ENCODE measurements at places on chromosomes 11 and 22.

DNA sequence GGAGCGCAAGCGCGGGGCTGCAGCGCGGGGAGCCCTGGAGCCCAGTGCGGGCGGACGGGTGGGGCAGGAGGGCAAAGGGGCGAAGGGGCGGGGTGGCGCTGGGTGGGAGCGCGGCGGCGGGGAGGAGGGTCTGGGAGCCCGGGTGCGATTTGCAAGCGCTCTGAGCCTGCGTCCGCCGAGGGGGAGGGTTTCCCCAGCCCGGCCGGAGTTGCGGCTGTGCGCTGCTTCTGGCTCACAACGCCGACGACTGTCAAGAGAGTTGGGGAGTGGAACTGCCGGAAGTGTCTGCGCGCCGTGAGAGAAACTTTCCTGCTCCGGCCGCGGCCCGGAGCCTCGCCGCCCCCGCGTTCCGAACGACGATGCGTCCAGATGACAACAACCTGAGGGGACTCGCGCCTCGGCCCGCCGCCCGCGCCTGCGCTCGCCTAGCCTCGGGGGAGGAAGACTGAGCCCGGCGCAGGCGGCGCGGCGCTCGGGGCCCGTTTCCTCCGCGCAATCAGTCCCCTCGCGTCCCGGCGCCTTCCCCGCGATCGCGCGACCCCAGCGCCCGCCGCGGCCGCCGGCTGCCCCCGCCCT lies at the start of gene ARHGAP42:
TSS of gene ARHGAP42 (plus strand) at position 235 of the 576 bp plus-strand sequence. CDS start 391 bp downstream, outside the sequence.
- peak; percentile 77 for DNase-seq

GRCh38 chr22:17794726-17795542 lies 20.7 kb upstream of the BID start:
- no peak for DNase-seq

DNA sequence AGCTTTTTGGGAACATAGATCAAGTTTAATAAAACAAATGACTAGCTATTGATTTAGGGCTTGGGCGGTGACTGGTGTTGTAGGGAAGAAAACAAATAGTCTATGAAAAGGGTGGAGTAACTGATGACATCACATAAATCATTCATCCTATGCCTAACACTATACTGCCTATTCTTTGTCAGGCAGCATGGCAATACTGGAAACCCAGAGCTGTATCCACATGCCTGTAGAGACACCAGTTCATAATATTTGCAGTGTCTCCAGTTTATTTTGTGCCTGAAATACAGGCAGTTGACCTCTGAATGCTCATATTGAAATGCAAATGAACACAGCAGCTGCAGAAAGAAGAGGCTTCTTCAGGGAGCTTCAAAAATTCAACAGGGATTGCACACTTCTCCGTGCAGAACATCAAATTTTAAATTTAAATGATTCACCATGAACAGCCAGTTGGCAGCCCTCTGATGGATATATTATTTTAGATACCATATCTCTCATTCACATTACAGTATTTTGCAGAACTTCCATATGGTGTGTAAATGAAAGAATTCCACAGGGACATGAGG lies 283.1 kb upstream of the CTSC start:
- DNase-seq: peak; percentile 18

GRCh38 chr22:17243524-17243923 lies 24.3 kb upstream of the ADA2 start:
- DNase-seq: peak; percentile 12

DNA sequence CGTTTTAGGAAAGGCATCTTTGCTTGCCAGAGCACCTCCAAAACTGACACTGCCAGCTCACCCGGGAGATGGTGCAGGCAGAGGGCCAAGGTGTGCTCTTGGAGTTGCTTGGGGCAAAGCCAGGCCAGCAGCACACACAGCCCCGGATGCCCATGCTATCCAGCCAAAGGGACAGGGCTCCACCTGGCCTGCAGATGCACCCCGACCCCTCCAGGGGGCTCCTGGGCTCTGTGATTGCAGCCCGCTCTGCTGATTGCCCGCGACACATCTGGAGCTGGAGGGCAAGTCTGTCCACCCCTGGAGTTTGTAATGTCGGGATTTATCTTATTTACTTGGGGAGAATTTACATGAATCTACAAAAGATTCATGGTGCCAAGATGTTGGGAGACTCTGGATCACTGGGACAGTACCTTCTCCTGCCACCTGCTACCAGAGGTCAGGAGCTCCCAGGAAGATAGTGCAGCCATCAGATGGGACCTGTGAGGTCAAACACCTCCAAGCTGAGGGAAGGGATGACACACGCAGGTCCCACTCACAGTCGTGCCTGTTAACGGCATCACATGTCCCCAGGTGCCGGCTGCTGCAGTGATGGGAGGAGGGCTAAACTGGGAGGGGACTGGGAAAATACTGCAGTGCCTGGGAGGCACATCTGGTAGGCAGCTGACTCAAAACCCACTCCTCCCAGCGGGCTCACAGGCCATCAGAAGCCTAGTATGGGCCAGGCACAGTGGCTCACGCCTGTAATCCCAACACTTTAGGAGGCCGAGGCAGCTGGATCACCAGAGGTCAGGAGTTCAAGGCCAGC lies 17.2 kb downstream of the CBX7 start:
- DNase-seq: peak; percentile 59

DNA sequence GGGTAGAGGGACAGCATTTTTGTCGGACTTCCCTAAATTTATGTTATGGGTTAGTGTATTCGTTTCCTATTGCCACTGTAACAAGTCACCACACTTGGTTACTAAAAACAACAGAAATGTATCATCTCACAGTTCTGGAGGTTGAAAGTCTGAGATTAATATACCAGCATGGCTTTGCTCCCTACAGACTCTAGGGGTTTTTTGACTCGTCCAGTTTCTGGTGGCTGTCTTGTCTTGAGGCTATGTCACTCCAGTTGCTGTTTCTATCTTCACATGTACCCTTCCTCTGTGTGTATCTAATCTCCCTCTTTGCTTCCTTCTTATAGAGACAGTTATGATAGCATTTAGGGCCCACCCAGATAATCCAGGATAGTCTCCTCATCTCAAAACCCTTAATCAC lies 9.1 kb upstream of the CCDC179 start:
- DNase-seq: no peak

DNA sequence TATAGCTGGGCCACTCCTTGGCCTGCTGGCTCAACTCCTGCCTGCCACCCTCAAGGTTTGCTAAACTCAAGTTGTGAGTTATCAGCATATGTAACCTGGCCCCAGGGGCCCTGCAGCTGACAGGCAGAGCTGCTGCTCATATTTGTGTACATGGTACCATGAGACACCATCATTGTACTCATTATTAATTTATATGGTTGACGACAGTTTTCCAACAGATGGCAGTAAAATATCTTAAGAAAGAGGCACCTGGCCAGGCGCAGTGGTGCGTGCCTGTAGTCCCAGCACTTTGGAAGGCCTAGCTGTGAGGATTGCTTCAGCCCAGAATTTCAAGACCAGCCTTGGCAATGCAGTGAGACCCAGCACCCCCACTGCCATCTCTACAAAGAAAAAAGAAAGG lies 11.4 kb upstream of the DENND5A start:
- peak; percentile 35 for DNase-seq

DNA sequence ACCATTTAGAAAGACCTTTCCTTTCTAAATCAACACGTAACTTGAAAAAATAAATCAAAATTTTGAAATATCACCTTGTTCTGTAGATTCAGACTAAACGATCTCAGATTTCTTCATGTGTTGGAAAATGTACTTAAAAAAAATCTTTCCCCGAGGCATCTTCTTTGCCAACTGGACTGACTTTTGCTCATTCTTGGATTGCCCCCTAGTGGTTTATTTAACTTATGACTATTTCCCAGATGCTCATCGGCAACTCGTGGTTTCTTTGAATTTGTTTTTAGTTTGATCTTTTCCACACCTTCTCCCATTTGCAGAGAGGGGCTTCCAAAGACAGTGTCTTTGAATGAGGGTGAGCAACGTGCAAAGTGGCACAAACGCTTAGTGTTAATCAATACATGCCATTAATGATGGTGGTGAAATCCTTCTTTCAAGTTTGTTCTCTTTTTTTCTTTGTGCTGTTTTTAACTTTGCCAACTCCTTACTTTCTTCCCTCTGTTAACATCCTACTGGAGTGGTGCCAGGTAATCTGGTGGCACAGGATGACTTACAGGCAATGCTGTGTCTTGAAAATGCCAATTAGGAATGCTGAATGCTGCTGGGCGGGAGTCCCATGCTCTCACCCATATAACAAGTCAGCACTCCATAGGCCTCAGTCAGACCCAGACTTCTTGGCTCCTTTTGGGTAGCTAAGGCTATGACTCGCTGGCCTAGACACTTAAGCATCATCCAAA lies 18.3 kb downstream of the PRSS23 start:
- peak; percentile 87 for DNase-seq

DNA sequence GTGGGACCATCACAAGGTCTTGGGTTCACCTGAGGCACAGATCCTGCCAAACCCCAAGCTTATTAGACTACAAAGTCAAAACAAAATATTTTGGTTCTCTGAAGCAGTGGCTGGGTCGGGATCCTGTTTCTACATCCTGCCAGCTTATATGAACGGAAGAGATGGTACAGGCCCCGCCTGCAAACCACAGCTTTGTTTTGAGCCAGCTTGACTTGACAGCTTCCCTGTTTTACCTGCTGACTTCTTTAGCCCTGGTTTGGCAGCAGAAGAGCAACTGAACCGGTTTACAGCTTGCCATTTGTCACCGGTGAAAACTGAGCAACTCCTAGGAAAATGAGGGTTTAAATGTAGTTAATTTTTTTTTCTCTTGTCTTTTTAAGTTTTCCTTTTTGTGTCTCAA lies 11.4 kb downstream of the PACS1 start:
- peak; percentile 77 for DNase-seq

- DNase-seq: no peak
Observed at GRCh38 chr11:2942872-2943710, 13.9 kb upstream of the PHLDA2 start.

DNA sequence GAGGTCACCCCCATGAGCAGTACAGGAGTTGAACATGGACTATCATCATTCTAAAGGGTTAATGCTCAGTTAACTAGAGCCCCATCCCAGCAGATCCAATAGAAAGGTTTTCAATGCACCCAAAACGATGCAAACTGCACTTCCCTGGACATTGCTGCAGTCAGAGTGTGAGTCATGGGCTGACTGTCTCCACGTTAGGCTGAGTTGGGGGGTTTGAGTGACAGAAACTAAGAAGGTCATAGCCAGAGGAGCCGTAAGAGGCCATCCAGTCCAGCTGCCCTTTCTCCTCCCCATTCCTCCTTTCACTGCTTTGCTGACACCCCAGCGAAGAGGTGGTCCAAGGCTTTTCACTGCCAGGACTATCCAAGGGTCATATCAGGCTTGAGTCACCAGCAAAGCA lies 10.5 kb upstream of the OR2AT4 start:
- no peak for DNase-seq

- no peak for DNase-seq
Observed at GRCh38 chr11:130816546-130817329, 99.5 kb downstream of the SNX19 start.

DNA sequence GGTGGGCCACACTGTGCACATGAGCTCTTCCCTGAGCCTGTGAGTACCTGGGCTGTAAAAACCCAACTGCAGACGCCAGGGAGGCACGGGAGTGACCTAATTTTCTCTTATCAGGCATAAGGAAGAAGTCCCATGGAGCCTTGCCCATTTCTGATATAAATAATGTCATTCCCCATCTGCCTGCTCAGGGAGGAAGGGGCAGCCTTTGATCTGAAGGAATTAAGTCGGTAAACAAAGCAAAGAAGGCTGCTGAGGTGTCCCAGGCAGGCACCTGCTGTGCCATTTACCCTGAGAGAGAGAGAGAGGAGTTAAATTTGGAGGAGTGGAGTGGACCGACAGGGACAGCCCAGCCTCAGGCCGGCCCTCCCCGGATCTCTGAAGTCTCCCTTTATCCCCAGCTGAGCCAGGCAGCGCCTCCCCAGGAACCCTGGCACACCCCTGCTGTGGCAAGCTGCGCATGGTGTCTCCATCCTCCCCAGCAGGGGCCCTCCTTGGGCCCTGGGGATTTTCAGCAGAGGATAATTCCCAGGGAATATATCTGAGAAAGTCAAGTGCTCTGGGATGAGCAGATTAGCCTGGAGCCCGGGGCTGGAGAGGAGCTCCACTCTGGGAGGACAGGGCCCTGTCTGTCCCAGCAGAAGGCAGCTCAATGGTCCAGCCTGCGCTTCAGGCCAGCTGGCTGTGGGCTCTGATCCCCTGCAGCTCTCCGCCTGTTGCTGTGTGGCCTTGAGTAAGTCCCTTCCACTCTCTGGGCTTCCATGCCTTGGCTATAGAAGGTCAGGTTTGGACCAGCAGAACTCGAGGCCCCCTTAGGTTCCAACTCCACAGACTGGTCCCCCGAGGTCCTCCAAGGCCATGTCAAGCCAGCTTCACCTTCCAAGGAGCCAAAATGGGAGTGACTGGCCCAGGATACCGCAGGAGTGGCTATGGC lies 17.5 kb upstream of the CABP7 start:
- DNase-seq: peak; percentile 68

DNA sequence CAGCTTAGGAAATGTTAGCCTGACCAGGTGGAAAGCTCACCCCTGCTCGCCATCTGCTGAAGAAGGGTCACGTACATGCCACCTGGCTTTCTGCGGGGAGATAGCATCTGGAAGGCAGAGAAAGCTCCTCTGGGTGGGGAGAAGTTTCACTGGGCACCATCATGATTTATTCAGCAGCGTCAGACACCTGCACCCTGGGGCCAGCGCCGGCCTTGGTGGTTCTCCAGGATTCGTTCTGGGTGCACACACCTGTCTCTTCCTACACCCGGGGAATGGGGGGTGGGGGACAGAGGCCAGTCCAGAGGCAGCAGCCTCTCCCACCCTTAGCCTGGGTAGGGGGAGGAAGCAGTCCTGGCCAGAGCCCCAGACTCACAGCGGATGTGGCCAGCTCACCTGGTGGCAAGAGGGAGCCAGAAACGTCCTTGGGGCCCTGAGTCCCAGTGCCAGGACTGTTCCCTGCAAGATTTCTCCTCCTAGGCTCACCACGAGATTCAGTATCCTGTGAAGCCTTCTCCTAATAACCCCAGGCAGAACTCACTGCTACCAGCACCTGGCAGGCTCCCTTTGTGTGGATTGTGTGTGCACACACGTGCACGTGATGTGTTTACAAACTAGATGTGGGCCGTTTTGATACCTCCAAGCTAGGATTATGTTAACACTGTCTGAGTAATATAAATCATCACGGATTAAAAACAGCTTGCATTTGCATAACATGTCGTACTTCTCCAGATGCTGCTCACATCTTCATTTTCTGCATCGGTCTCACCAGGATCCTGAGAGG lies 17.3 kb upstream of the RASD2 start:
- DNase-seq: peak; percentile 22

DNA sequence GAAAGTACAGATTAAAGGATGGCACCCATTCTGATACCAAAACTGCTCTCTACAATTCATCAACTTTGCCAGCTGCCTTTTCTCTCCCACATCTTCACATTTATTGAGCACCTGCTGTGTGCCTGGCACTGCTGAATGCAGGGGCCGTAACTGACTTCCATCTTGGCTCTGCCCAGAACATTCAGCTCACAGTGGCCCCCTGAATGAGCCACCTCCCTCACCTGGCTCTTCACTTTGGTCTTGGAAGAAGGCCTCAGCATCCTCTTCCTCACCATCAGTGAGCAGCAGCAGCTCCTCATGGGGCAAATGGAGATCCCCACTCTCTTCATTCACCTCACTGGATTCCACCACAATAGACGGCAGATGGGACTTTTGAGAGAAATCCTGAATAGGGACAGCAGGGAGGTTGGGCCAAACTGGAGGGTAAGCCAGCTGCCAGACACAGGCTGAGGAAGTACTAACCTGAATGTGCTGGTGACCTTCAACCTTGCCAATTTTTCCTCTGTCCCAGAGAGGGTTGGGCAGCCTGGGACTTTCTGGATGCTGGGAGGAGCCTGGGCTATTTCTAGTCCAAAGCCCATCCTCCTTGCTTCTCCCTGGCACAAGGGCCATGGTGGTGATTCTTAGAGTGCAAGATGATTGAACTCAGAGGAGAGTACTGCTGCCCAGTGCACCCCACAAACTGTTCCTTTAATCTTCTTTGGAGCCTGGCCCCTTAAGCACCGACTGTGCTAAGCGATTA lies 1.9 kb upstream of the UQCC3 start:
- peak; percentile 61 for DNase-seq

GRCh38 chr11:45489281-45489905 lies 176.0 kb downstream of the CHST1 start:
- peak; percentile 68 for DNase-seq
